NCI-H460 (cell line): ENCODE measurements at places on chromosomes 2 and 18. TPM values are rescaled to one million over a fixed set of nuclear protein-coding genes. Genes with fewer than 3 reads are reported as not detected.

GRCh38 chr2:178426388-178426787, 24.6 kb downstream of the PRKRA start:
- DNase-seq: no peak

Gene TTR
- not detected in 2 replicates for total RNA-seq

DNA sequence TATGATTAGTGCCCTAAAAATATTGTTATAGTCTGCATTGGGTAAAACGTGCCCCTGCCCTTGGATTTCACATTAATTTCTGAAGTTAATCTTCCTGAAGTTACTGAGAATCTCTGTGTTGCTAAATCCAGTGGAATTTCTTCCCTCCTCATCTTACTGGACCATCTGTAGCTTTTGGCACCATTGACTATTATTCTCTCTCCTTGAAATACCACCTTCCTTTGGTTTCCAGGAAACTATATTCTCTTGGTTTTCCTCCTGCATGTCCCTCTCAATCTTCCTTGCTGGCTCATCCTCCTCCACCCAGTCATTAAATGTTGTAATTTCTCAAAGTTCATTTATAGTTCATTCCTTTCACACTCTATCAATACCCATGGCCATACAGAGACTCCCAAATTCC, 110.6 kb upstream of the SLC35G4 start:
- no peak for DNase-seq

Gene SCG2
- 11.2 and 13.0 TPM in 2 replicates for total RNA-seq

GRCh38 chr2:45532181-45532580, 78.9 kb downstream of the SRBD1 start:
- no peak for DNase-seq

Gene TCF23
- not detected in 2 replicates for total RNA-seq

Gene KYNU
- 274 and 287 TPM in 2 replicates for total RNA-seq

DNA sequence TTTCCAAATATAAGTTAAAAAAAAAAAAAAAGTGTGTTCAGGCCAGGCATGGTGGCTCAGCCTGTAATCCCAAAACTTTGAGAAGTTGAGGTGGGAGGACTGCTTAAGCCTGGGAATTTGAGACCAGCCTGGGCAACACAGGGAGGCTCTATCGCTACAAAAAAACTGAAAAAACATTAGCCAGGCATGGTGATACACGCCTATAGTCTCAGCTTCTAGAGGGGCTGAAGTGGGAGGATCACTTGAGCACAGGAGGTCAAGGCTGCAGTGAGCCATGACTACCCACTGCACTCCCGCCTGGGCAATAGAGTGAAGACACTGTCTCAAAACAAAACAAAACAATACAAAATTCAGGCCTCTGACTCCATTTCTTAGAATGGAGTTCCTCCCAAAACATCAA, 9.2 kb downstream of the USP37 start:
- DNase-seq: no peak

- no peak for DNase-seq
These were observed 606.3 kb downstream of the METTL4 start for GRCh38 chr18:1965016-1965415.
